ENCODE measurements at places on chromosomes 7 and 10.

DNA sequence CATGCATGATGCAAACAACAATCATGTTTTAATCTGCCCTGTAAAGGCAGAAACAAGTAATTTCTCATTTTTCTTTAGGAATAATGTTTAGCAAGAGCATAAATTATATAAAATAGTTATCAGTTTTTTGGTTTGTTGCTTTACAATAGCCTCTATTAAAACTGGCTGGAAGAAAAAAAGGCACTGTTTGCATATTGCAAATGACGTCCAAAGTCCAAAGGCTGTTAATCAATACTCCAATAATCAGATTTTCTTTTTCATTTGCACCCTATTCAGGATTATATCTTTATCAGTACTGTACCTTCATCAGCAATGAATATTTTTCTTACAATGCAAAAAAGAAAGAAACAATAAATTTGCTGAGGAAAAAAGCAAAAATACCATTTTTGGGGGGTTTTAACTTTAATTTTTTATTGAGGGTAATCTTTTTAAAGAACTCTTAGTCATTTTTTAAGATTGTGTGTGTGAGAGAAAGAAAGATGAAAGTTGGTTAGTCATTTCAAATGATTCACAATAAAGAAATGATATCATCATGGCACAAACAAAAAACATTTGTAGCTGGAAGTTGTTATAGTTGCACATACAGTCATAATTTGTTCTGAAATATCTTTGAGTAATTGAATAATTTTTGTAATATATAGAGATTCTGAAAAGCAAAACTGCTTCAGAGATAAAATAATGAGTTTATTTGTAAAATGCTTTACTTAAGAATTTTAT is 44.4 kb upstream of the AKR1C2 start:
- DNase-seq = peak; percentile 45

GRCh38 chr10:9305018-9305655 is 1250.6 kb downstream of the GATA3 start:
- peak; percentile 6 for DNase-seq

GRCh38 chr7:99709838-99710578 is 25.0 kb downstream of the CYP3A7 start:
- DNase-seq = no peak

GRCh38 chr7:97027427-97028234 is 3.0 kb upstream of the DLX5 start:
- peak; percentile 77 for DNase-seq

DNA sequence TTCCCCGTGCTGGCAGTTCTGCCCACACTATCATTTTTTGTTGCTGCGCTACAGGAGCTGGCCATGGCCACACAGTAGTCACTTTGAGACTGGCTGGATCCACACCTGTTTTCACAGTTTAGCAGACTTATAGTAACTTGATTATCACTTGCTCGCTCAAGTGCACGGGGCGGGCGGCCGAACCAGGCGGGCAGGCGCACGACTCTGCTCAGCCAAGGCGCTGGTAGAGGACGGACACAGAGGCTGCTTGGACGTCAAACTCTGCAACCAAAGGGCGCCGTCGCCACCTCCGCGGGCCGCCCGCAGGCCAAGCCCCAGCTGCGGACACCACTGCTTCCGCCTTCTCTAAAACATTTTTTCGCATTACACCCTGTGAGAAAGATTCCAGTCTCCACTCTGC is 38.4 kb upstream of the PHYHIPL start:
- no peak for DNase-seq

- DNase-seq = no peak
Observed at GRCh38 chr7:88759230-88760135, at the start of gene ZNF804B. Gene ZNF804B, plus strand, starts transcription at chr7:88759700. Its CDS starts 277 bp downstream, at chr7:88759977.

- DNase-seq = no peak
Observed at GRCh38 chr10:125116652-125117310, 43.6 kb downstream of the CTBP2 start.

DNA sequence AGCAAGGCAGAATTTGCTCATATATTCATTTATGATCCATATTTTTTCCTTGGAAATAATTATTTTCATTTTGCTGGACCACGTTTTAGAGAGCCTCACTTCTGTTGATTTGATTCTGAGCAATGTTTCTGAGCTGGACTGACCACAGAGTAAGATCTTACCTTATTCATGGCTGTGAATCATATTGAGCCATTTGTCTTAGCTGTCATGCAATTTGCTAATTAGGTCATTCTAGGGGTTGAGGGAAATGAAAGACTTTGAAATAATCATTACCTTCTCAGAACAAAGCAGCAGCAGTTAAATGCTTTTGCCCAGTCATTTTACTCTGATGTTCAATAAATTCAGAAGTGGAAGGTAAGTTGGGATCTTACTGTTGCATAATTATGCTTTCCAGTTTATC is 251.4 kb downstream of the SDK1 start:
- DNase-seq = no peak

DNA sequence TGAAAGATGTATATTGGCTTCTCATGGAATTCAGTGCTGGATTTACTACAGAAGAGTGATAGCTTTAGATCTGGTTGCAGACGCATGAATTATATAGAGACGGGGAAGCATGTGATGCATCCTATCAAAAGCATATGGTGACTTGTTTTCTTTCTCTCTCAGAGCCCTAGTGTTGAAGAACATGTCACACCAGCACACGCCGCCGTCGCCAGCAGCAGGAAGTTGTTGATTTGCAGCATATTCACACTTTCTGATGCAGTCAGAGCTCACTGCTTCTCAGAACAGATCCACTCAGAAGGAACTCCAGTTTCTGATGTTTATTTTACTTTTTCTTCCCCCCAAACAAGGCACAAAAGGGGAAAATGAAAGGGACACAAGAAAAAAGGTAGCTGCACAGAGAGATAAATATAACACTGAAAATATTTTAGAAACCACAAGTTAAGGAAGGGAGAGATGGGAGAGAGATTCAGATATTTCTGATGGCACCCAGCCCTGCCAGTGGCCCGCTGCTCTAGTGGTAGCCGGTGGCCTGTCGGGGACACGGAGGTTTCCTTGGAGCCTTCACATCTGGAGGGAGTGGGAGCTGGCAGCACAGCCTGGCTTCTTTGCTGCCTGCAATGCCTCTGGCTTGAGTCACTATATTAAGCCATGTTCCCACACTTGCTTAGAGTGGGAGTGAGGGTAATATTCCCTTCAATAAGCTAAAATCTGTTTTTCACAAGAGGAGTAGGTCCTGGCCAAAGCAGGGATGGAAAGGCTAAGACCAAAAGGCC is 123.2 kb downstream of the NRP1 start:
- peak; percentile 73 for DNase-seq

DNA sequence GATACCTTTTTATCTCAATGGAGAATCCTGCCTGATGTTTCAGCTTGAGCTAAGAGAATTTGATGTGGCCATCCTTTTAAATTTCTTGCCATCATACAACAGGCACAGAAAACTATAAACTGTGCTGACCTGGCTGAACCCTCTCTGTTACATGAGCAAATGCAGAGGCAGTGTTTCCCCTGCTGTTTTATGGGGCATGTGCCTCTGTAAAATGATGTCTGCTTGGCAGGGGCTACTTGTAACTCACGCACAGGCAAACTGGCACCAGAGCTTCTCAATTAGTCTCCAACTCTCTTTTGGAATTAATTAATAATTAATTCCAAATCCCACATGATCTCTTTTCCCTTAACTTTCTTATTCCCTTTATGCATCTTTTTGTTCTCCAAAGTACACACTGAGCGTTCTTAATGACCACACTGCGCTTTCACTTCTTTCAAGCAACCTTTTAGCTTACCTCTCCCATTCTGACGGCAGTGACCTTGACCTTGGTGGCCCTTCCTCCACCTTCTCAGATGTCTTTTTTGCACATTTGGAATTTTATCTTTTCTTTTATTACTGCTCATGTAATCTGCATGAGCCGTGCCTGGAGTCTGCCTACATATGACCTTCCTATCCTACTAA is 334.0 kb downstream of the PLXNA4 start:
- no peak for DNase-seq

GRCh38 chr7:122849957-122850328 is 36.3 kb downstream of the CADPS2 start:
- DNase-seq = no peak

GRCh38 chr10:47113907-47114500 is 186.0 kb upstream of the GDF10 start:
- no peak for DNase-seq

DNA sequence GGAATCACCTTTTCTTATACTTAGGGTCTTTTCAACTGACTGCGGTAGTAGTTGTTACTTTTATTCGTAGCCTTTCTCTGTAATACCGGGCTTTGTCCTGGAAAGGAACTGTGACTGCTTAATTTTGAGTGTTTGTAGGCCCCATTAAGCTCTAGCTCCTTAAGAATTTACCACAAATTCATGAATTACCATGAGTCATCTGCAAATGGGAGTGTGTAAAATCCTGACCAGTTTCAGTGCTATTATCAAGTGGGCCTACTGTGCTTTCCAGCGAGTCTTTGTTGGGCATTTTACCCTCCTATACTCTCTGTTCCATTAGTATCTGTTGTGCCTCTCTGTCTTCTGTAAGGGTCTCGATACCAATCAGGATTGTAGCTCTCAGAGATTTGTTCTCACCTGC is 49.7 kb downstream of the ZMYND11 start:
- no peak for DNase-seq

- no peak for DNase-seq
Observed at GRCh38 chr7:37097983-37098382, 350.7 kb downstream of the ELMO1 start.
